HFF-Myc (cell line): ENCODE measurements at places on chromosomes 3 and 15.

GRCh38 chr15:98737721-98738120 lies 89.4 kb downstream of the IGF1R start:
- no peak for DNase-seq

DNA sequence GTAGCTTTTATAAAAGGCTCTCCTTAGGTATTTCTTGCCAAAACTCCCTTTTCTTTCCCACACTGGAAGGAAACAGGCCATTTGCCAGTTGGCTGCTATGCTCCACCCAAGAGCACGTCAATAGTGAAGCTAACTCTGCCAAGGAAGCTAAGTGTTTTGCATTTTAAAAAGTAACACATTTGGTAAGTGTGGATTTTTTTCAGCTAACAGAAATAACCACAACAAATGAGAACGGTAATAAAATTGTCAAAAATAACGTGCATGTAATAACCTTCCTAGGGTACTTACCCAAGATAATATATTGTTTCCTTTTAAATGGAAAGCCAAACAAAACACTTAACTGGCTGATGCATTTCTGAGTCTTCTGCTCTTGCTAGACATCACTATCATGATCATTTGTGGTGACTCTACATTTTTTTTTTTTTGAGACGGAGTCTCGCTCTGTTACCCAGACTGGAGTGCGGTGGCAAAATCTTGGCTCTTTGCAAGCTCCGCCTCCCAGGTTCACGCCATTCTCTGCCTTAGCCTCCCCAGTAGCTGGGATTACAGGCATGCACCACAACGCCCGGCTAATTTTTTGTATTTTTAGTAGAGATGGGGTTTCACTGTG lies 4.6 kb downstream of the DPP8 start:
- DNase-seq, result no peak

DNA sequence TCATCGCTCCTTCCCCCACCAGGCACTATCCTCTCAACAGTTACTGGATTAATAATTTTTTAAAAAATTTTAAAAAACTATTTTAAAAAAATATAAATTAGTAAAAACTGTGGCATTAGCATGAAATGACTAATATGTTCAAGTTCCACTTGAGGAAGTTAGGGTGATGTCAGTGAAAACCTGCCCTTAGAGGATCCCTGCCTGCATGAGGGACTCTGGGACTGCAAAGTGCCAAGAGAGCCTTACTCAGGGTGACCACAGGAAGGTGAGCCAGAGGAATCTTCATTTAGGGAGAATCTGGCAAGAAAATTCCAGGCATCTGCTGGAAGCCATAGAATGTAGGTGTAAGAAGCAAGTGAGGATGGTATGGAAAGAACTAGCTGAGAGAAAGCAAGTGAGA lies 157.7 kb upstream of the BCL6 start:
- DNase-seq, result no peak

DNA sequence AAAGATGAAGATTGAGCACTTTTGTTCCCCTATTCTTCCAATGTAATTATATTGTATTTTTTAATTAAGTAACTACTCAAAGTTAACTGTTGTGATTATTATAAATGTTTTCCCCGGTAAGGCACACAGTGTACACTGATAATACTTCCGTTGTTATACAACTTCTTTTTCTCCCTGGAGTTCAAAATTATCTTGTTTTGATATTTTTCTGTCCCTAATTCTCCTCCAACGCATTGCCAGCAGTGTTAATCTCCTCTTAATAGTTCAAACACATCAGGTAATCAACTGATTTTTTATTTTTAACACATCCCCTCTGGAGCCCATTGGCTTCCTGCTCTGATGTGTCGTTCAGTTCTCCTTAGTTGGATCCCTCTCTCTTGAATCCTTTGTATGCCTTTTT lies 32.3 kb upstream of the MFSD1 start:
- no peak for DNase-seq

- no peak for DNase-seq
Observed at GRCh38 chr3:98185180-98185579, 18.7 kb downstream of the OR5H15 start.

DNA sequence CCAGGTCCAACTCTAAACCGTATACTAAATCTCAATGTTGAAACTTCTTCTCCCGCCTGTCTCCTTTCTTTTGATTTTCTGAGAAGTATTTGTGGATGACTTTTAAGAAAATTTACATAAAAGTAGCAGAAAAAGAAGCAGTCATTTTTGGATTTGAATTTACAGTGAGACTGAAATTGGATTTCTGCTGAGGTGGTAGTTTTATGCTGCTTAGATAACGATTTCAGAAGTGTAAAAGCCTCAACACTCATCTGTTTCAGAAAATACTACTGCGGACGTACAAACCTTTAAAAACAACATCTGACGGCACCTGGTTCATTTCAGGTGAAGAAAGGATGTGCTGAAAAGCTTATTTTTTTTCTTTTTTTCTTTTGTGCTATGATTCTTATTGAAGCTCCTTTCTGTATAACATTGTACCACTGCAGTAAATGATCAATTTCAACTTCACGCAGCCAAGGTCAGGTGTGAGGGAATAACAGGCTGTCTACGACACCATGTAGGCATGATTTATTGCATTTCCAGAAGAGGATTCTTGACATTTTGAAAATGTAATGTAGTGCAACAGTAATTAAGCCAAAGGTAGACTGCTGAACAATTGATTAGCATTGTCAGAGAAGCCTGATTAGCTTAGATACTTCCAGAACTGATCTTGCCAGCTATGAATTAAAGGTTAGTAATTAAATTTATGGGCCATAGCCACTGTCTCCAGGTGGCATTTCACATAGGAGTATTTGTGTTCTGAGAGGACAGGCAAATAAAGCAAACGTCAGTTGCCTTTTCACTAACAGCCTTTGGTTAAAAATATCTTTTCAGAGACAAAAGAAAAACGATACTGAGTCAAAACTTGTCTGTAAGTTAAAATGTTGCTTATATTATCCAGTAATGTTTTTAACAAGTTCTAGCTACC lies 134.6 kb upstream of the KBTBD8 start:
- no peak for DNase-seq

DNA sequence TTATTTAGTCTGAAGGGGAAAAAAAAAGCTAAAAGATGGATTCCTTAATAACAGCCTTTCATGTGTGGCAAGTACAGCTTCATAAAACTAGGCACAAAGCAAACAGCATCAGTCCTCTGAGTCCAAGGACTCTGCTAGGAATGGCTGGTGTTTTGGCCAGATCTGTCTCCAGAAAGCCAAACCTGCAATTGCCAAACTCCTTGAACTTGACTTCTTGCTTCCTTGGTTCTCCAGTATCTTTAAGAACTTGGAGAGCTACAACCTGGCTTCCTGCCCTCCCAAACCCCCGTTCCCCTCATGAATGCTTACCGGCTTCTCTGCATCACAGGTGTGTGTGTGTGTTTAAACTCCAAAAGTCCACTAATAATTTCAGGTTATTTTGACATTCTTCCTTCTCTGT lies 1.6 kb upstream of the PLOD2 start:
- DNase-seq, result no peak

GRCh38 chr3:172606021-172606420 lies 82.8 kb upstream of the TNFSF10 start:
- no peak for DNase-seq

DNA sequence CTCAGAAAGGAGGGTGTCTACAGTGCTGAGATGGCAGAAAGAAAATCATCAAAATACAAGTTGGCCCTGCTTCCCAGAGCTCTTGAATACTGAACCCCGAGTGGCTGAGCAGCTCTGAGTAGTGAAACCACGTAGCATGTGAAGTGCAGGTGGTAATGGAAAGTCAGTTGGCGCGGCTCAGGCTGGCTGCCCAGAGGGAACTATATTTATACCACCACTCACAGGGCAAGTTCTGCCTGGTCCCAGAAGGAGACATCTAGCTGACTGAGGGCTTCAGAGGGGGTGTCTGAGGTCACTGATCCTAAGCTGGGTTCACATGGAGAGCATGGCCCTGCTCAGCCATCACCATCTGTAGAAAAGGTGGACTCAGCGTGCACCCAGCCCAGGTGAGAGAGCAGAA lies 129.6 kb upstream of the AGBL1 start:
- DNase-seq, result no peak

DNA sequence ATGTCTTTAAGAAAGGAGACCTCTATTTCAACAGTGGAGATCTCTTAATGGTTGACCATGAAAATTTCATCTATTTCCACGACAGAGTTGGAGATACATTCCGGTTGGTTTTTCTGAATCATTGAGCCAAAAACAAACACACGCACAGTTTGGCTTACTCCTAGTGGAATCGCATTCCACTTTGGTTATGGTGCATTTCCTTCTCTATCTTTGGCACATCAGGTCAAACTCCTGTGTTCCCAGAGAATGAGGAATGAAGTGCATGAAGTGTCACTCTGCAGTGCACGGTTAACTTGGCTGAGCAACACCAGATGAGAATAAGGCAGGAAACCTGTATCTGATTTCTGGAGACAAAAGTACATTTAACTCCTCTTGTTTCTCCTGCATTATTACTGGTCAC lies 38.5 kb downstream of the HDC start:
- no peak for DNase-seq

GRCh38 chr3:123503203-123503602 lies 54.3 kb upstream of the ADCY5 start:
- DNase-seq, result no peak

- no peak for DNase-seq
Observed at GRCh38 chr3:46318207-46318927, 35.5 kb upstream of the CCR2 start.

- no peak for DNase-seq
Observed at GRCh38 chr3:94374439-94375161, 311.7 kb downstream of the NSUN3 start.

GRCh38 chr3:113242096-113242581 lies 30.8 kb downstream of the BOC start:
- peak; percentile 36 for DNase-seq

DNA sequence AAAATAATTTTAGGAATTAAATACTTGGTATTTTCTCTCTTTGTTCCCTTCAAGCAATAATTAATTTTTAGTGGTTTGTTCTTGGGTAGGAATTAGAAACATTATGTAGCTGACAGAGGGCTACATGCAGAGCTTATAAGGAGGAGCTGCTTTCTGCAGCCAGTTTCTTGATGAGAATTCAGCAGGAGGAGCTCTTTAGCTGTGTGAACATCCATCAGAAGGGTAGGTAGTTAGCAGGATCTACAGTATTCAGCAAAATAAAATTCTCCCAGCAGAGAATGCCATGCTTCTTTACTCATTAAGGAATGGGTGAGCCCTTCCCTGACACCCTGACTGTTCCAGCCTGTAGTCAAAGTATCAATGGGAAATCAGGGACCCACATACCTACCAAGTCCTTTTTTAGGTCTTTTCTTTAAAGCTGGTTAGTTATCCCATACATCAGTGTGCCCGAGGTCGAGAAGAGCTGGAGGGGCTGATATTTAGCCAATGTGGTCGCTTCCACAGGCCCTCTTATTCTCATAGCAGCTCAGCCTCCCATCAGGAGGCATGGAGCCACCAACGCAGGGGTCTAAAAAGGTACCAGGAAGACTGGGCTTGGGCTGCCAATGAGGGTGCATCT lies 54.0 kb downstream of the KCNAB1 start:
- peak; percentile 46 for DNase-seq

GRCh38 chr3:186825294-186825821 lies 17.2 kb upstream of the ADIPOQ start:
- DNase-seq, result no peak

DNA sequence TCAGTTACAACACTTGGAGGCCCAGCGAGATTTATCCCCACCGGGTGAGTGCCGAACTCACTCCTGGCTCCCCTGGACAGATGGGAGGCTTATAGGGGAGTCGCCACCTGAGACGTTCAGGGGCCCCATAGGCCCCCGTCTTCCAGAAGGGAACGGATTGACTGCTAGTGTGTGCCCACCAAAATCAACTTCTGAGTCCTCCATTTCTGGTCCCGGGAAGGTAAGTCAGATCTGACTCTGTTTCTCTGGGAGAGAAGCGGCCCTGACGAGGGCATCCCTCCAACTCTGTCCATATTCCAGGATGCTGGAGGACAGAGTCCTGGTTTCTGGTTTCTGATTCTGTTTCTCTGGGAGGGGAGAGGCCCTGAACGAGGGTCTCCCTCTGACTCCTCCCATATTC lies 44.3 kb downstream of the ZBTB11 start:
- no peak for DNase-seq

GRCh38 chr15:59420986-59421618 lies 16.9 kb upstream of the FAM81A start:
- no peak for DNase-seq

DNA sequence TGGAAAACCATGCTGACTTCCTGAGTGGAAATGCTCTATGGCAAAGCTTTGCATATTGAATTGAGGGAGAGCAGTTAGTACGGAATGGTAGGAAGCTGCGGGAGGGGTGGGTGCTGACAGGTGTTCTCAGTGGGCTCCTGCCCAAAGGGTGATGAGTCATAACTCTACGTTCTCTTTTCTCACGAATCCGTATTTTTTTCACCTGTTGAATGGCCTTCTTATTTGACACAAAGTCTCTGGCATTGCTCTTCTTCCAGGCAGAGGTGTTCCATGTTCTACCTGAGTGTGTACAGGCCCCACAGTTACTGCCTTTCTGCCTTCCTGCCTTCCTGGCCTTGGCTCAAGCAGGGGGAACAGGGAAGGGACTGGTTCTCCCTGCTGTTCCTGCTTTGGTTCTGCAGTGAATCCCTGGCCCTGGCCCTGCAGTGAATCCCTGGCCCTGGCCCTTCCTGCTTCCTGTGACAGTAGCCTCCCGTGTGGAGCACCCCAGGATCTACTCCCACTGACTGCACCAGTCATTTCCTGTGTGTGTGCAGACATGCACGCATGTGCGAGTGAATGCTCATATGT lies 31.9 kb downstream of the TRAK1 start:
- DNase-seq, result no peak

GRCh38 chr3:2783261-2783660 lies 326.9 kb downstream of the IL5RA start:
- no peak for DNase-seq

- DNase-seq, result peak; percentile 24
Observed at GRCh38 chr15:36658312-36658711, 78.9 kb downstream of the CDIN1 start.

GRCh38 chr3:149902498-149903139 lies 68.1 kb downstream of the PFN2 start:
- DNase-seq, result no peak

- no peak for DNase-seq
Observed at GRCh38 chr3:49859576-49860305, 3.4 kb upstream of the TRAIP start.

- DNase-seq, result no peak
Observed at GRCh38 chr3:10646531-10647335, 141.3 kb upstream of the ATP2B2 start.

GRCh38 chr15:38864827-38865581 lies 300.4 kb upstream of the RASGRP1 start:
- no peak for DNase-seq

GRCh38 chr3:105758451-105758850 lies 110.4 kb downstream of the CBLB start:
- DNase-seq, result no peak

DNA sequence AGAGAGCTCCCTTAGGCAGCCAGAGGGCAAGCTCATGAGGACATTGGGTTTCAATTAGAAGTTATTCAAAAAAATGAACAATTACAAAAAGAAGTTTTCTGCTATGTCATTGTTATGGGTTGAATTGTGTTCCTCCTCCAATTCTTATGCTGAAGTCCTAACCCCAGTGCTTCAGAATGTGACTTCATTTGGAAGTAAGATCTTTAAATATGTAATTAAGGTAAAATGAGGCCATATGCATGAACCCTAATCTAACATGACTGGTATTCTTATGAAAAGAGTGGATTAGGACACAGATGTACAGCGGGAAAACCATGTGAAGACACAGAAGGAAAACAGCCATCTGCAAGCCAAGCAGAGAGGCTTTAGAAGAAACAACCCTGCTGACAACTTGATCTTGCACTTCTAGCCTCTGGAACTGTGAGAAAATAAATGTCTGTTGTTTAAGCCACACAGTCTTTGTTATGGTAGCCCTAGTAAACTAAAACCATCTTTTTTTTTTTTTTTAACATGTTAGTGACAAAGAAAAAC lies 929.6 kb downstream of the EPHA3 start:
- no peak for DNase-seq
